ENCODE measurements at places on chromosomes 5 and 9.
A peak's percentile ranks its signal among the peaks of the same experiment; 100 is the strongest.

DNA sequence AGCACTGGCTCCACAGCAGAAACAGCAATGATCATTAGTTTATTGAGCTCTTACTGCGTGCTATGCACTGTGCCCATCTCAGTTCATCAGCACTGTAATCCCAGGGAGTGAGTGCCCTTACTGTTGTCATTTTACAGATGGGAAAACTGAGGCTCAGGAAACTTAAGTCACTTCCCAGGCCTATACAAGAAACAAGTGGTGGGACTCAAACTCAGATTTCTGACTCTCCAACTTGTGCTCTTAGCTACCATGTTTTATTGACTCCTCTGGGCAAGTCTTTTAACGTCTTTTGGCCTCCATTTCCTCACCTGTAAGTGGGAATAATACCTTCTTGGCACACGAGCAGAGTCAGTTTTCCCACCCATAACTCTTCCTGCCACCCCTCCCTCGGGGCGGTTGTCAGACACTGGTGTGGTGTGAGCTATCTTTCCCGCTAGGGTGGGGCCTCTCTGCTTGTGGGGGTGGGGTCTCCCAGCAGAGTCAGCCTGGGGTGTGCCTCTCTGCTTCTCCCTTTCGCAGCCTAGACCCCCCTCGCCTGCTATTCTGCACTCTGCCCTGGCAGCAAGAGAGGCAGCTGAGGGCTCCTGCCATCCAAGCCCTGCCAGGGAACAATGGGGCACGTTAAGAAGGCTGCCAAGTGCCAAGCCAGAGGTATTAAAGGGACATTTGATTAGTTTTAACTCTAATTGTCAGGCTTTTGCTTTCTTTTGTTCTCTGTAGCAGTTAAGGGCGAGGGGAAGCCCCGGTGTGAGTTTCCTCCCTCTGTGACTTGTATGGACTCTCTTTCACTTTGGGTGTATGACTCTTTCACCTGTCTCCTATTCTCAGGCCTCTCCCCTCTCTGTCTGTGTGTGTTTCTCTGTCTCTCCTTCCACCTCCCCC, 12.1 kb downstream of the GALNT10 start:
- no peak for DNase-seq

DNA sequence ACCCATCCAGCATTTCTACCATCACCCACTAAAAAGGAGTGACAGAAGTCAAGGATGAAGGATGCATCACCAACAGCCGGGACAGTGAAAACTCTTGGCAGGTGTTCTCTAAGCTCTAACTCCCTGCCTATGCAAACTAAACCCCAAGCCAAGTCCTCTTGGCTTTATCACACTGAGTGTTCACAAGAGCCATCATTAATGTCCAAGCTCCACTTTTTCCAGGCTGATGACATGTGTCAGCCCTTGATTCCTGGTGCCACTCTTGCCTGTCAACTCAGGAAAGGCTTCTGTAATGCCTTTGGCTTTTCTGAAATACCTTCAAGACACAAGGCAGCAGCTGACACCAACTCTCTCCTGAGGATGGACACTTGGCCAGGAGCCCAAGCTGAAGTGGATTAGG, 86.9 kb downstream of the NR6A1 start:
- DNase-seq = no peak

- DNase-seq = no peak
Measured at GRCh38 chr5:123752552-123753179, 240.7 kb downstream of the CSNK1G3 start.

DNA sequence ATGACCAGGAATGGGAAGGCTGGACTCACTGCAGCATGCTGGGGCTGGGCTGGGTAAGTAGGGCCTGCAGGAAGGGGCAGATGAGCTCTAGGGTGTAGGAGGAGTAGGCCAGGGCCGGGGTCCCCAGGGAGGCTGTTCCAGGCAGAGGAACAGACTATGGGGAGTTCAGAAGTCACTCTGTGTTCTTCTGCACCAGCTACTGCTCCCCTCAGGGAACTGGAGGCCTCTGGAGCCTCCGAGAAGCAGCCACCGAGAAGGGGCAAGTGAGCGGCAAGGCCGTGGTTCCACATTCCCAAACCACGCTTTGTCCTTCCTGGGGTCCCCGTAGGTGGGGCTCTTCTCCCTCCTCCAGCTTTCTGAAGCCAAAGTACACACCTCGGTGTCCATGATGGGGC, 8.4 kb upstream of the SLC2A6 start:
- DNase-seq = no peak

DNA sequence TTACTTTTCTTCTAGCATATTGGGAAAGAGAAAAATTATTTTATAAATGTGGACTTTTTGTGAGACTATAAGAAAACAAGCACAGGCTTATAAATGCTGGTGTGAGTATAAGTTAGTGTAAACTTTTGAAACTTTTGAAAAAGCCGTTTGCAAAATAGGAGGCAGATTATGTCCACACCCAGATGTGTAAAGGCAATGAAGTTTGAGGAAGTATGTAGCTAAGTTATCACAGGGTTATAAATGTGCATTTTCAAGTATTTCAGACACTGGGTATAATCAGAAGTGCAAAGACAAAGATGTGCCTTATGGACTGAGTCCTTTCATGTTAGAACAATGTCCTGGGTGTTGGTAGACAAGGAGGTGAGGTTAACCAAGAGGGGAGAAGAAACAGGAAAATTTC, 85.5 kb downstream of the ANXA1 start:
- DNase-seq = no peak

- DNase-seq = no peak
Measured at GRCh38 chr9:95907794-95908193, 32.3 kb downstream of the ERCC6L2 start.

- DNase-seq = no peak
Measured at GRCh38 chr5:27172693-27173092, 134.3 kb upstream of the CDH9 start.

DNA sequence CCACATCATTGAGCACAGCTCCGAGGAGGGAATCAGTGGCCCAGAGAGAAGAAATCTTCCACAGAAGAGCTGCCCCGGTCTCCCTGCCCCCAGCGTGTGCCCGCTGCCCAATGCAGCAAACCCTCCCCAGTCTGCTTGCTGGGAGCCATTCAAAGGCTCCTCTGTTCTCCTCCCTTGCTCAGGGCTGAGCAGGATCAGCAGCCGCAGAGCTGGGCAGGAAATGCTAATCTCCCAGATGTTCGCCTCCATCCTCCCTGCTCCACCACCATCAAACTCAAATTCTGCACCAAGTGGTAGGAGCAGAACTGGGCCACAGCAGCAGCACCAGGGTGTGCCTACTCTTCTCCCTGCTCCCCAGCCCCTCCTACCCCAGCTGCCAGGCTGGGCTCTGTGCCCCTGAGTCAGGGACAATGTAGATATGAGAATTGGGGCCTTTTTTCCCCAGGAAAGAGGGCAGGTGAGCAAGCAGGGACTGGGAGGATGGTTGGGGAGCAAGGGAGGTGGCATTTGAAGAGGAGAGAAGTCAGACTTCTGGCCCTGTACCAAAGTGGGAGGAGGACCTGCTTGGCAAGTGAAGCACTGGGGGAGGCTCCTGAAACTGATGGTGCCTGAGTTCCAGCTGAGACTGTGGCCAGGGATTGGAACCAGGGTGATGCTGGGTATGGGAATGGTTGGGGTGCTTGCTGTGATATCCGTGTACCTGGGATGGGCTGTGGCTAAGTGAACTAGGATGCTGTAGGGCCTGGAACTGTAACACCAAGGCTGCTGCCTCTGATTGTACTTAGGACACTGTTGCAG, 1.9 kb upstream of the PCDH1 start:
- no peak for DNase-seq

DNA sequence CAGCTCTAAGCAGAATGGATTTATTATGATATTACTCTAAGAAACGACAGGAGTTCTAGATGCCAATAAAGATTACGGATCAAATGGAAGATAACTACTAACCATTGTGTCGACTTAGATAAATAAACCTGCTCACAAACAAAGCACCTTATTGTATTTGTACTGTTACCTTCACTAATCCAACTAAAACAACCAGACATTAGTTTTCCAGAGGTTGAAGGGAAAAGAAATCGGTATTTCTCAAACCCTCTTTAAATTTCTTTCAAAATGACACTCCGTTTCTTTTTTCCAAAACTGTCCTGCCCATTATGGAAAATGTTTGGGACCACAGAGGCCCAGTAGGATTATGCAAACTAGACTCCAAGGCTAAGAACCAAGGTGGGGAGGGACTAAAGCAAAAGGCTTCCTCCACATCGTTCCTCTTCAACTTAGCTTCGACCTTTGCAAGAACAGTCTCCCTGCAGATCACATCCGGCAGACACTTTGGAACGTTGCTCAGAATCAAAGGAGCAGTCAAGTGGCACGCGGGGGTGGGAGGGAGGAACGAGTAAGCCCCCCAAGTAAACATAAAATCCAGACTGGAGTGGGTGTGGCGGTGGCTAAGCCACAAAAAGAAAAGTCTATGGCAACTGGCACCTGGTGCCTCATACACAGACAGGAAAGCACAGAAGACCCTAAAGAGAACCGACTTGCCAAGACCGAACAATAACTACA, 2.7 kb downstream of the MLLT3 start:
- no peak for DNase-seq

DNA sequence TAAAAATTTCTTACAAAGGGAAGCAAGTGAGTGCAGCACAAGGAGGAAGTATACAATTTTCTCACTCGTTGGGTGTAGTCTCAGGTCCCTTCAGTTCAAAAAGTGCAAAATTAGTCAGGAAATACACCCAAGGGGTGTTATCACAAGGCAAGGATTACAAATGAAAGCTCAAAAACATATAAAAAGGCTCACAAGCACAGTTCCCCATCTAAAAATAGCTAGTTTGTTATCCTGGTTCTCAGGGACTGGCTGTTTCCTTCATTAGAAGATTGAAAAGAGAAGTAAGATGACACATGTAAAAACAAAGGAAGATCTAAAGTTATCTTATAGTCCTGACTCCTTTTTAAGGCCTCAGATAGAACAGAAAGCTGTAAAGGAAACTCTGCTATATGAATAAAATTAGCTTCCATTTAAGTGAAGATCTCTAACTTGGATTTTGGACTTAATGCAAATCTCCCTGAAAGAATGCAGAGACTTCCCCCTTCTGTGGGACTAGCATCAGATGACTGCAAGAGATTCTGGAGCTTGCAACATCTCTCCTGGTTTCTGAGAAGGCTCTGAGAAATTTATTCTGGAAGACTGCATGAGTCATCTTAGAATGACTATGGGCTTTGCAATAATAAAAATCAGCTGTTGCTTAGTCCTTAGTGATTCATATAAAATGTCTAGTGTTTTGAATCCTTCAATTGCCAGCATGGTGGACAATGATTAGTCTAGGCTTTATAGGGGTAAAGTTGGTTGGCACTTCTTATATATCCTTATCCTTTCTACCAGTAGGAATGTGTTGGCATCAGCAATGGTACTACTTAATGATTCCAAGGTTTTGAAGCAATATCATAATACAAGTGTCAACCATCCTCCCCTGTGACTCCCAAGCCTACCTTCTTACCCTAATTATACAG, 25.4 kb downstream of the DAB2 start:
- no peak for DNase-seq

DNA sequence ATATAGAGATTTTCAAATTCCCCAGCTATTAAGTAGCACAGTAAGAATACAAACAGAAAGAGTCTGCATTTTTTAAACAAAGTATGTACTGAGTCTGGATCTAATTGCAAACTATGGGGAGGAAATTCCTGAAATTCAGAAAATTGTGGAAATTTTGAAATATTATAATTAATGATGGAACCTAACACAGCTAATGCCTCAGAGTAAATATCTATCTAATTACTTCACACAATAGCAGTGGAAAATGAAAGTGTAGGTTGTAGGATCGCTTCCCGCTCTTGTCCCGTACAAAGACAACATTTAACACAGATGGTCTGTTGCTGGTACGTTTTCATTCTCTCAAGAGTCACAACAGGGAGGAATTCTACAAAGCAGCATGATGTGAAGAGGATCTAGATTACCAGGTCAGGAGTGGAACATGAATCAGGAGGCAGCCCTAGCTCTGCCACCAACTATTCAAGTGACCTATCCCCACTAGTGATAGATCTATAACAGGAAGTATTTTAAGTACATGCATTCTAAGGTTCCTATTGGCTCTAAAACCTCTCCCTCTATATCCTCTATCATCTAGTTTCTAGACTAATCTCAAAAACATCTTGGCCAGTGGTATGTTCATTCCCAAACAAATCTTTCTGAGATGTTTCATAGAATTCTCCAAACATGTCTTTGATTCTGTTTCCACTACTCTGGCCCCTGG, 58.9 kb upstream of the GRAMD2B start:
- no peak for DNase-seq

- DNase-seq = no peak
Measured at GRCh38 chr9:129497005-129497812, 123.7 kb downstream of the C9orf50 start.

DNA sequence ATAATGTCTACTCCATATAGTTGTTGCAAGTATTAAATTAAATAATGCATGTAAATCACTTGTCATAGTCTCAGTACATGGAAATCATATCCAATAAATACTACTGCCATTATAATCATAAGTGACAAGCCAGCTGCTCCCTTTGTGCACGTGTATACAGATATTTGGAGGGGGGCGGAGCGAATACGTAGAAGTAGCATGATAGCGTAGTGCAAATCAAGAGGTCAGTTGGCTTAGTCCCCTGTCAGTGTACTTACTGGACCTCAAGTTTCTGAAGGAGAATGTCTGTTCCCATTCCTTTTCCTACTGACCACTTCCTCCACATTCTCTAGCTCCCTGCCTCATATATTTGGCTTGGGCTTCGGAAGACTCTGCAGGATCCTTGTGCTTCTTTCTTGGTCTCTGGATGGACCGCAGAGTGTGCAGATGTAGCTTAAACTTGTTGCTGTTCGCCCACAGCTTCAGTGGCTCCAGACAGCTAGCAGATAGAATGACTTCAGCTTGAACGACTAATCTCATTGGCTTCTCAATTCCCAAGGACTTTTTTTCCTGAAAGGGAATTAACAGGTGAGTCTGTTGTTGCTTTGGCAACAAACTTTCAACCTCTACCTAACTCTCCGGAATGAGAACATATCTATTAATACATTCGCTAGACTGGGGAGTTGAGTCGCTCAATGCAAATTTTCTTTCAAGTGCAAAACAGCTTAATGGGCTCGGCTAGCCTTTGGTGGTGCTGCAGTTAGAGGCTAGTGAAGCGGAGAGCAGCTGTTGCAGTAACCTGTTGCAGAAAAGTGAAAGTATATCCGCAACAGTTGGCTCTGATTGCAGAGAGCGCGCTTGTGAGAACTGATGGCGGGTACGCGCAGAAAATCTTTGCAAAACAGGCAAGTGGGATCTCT, at the start of gene PCDHB1:
Gene PCDHB1 (plus strand): TSS at position 753 of the 899 bp plus-strand sequence. CDS start 97 bp downstream, at position 850.
- DNase-seq = peak; percentile 54

DNA sequence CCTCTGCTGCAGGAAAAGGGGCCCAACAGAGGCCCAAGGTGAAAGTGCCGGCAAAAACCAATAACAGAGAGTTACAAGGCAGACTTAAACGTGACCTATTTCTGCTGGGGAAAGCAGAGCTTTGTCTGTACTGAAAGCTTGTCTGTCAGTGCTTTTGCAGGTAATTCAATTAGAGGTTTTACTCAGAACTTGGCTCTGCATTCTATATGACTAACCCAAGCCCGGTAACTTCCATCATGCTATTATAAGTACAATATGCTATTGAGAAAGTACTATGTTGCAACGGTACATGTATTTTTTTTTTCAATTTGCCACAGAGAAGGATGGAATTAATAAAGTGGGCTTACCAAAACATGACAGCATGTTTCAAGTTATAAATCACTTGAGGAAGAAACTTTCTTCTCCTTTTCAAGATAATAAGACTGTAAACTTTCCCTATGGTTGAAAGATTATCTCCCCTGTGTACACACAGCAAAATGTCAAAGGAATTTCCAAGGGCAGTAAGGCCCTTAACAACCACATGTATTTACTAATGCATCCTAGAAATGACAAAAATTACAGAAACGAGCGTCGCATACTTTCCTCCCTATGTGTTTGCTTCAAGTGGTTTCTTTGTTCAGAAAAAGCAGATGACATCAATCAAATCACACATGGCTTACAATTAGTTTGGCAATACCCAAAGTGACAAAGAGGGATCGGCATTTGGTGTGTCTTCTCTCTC, 282.4 kb downstream of the EFNA5 start:
- DNase-seq = peak; percentile 47

All from T47D (cell line).